ENCODE measurements at places on chromosomes 12 and 14. TPM values are rescaled to one million over a fixed set of nuclear protein-coding genes. Genes with fewer than 3 reads are reported as not detected.

- no peak for DNase-seq
Observed at GRCh38 chr12:62767496-62767895, 167.5 kb downstream of the PPM1H start.

DNA sequence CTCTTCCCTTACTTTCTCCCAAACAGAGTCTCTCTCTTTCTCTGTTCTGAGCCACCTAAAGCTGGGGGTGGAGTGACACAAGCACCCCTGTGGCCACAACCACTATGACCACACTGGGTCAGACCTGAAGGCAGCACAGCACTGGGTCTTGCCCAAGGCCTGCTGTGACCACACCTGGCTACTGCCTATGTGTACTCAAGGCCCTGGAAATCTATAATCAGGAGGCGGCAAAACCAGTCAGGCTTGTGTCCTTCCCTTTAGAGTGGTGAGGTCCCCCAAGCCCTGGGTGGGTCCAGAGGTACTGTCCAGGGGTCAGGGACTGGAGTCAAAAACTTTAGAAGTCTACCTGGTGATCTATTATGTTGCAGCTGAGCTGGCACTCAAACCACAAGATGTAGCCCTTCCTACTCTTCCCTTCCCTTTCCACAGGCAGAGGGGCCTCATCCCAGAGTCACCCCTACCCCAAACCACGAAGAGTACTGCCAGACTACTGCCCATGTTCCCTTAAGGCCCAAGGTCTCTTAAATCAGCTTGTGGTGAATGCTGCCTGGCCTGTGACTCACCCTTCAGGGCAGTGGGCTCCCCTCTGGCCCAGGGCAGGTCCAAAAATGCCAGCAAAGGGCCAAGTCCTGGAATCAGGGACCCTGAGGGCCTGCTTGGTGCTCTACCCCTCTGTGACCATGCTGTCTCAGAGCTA, 179.8 kb upstream of the DYRK2 start:
- no peak for DNase-seq

DNA sequence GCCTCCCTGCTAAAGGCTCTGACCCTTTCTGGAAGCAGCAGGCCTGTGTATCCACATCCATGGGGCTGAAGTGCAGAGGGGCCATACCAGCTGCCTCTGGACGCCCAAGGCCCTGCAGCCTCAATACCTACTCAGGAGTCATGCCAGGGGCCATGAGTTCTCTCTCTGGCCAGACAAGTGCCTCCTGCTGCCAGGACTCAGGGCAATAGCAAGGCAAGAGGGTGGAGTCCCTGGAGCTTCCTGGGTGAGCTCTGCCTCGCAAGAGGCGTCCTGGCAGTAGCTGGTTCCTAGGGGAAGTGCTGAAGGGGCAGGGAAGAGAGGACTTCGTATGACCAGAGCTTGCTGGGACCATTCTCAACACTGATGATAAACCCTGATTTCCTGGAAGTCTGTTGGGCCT, 10.9 kb upstream of the ENDOU start:
- DNase-seq: no peak

The TBC1D30 gene
- total RNA-seq: 0.77 TPM

DNA sequence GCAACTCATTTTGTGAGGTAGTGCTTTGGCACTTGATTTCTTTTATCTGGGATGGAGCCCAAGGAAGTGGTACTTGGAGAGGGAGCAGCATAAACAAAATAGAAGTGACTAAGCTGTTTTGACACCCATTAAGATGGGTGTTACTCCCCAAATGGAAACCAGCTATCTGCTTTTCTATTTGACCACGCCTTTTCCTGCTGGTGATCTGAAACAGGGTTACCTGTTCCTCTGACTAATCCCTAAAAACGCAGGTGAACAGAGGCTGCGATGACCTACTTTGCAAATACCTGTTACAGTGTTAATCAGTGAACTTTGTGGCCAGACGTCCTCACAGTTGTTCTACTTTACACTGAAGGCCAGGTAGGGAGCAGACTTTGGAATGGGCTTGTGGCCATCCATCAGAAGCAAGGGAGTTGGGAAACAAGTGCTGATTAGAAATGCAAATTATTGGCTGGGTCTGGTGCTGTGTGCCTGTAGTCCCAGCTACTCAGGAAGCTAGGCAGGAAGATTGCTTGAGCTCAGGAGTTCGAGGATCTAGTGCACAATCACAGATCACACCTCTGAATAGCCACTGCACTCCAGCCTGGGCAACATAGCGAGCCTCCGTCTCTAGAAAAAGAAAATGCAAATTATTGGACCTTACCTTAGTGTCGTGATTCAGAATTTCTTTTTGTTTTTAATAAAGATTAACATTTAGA, 58.3 kb upstream of the HECTD1 start:
- no peak for DNase-seq

DNA sequence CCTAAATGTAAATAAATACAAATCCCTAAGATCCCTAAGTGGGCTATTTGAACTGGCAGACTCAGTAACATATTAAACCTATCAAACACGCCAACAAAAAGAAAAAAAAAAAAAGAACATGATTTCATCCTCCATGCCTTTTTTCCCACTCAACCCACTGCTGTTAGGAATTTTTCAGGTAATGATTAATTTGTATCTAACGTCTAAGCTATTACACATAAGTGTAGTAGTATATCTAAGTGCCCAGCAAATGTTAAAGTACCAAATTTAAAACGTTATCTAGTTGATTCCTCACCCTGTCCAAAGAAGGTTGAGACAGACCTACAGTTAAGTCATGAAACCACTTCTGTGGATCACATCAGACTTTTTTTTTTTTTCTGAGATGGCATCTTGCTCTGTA, 16.4 kb upstream of the ARID4A start:
- no peak for DNase-seq

DNA sequence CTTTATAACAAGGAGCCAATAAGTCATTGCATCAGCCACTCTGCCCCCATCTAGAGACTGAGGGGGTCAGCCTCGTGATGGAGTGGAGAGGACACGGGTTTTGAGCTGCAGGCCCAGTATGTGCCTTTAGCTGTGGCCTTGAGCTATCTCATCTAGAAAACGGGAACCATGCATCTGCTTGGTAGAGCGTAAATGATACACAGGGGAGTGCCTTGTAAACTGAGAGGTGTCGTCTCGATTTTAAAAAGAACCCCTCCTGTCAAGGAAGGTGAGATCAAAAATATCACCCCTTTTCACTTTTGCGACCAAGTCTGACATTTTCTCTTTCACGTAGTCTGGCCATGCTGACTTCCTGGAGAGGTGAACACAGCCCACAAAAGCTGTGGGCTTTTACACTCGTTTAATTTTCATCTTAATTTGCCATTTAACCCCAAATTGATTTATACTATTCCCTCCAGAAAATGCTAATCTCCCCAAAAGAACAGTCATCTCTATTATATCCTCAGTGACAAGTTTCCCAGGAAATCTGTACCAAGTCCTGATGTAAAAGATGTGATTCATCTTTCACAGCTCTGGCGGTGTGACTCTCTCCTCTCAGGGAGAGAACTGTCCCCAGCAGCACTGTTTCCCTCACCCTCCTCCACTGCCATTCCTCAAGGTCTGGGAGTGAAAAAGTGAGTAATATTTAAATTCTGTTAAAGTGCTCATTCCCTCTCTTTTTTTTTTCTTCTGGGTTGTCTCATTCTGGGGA, 30.6 kb downstream of the VCPKMT start:
- no peak for DNase-seq

- DNase-seq: no peak
Observed at GRCh38 chr12:47650469-47650868, 55.4 kb downstream of the RPAP3 start.

The METTL1 gene
- 6.8 TPM for total RNA-seq

The RNASE3 gene
- total RNA-seq: not detected

The GLIPR1L1 gene
- not detected for total RNA-seq

The PZP gene
- total RNA-seq: 0.36 TPM

DNA sequence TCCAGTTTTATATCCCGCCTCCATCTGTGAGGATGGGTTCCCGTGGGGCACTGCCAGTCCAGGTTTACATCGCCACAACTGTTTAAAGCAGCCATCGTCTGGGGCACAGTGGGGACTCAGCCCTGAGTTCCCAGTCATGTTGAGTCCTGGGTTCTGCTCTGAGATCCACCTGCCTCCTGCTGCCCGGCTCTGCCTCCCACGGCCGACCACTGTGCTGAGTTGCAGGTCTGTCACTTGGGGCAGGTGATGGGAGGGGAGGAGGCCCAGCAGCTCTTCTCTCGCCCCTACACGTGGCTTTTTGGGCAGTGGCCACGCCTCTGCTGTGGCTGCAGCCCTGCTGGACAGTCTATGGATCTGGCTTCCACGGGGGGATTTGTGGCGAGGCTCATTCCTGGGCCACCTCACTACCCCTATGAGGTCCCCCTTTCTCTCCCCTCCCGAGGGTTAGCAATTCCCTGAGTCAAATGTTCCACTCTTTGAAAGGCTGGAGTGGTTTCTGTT, 143.0 kb downstream of the ADGRD1 start:
- DNase-seq: no peak

GRCh38 chr12:115835445-115835844, 442.0 kb downstream of the MED13L start:
- no peak for DNase-seq

DNA sequence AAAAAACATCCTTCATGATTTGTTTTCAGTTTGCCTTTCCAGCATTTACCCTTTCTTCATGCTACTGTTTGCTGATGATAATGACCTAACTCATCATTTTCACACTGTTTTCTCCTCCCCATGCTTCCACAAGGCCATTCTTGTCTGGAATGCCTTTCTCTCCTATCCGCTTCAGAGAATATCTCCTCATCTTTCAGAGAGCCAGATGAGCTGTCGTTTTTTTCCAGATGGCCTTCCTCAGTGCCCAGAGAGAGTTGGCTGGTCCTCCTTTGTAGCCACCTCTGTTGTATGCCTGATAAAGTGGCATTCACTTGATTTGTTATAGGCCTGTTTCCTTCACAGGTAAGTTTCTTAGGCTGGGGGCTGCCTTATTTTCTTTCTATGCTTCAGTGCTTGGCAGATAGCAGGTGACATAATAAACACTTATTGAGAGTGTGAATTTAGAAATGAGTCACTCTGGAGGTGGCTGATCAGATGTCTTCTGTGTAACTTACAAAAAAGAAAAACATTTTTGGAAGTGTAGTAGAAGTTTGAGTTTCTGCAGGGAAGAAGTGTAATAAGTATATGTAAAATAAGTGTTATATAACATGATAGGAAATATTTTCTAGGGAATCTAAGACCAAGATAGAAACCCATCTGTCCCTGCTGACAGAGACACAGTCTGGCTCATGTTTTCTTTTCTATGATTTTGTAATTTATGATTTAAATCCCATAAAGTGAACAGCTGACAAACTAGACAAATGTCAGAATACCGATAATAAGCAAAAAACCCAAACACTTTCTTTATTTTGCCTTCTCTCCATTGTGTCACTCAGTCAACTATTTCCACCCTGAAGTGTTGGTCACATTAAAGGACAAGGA, 174.5 kb downstream of the DACT1 start:
- no peak for DNase-seq

DNA sequence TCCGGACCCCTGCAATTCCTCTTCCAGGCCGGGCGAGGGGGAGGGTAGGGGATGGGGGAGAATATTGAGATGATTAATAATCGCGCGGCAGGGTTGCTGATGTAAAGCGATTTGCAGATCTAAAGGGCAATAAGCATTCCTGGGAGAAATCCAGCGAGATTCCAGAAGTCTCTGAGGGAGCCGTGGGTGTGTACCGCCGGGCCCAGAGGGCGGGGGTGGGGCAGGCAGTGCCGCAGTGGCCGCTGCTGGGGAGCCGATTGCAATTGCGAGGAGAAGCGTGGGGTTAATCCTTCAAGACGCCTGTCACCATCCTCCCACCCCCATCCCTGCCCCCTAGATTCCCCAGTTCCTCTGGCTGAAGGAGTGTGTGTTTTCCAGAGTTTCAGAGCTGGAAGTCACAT, 16.4 kb downstream of the FOS start:
- peak; percentile 57 for DNase-seq

The BICDL1 gene
- 0.08 TPM for total RNA-seq

DNA sequence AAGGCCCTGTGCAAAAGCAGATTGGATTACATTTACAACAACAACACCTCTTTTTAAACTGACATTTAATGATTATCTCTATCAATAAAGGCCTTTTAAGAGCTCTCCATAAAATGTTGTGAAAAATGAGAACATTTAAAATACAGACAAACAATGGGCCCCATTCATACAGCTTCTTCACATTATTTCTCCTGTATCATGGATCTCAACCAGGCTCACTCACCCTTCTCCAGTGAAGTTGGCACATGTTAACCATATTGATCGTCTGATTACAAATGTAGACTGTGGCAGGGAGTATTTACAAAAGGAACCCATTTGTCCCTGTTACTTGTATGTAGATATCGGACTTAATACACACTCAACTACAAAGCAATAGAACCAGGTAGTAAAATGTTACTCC, 220.2 kb upstream of the BTG1 start:
- DNase-seq: no peak

GRCh38 chr14:105045710-105046326, 19.4 kb downstream of the GPR132 start:
- DNase-seq: peak; percentile 89

The KRT85 gene
- total RNA-seq: not detected
